ENCODE measurements at places on chromosomes 12 and 14.
A peak's percentile ranks its signal among the peaks of the same experiment; 100 is the strongest.

DNA sequence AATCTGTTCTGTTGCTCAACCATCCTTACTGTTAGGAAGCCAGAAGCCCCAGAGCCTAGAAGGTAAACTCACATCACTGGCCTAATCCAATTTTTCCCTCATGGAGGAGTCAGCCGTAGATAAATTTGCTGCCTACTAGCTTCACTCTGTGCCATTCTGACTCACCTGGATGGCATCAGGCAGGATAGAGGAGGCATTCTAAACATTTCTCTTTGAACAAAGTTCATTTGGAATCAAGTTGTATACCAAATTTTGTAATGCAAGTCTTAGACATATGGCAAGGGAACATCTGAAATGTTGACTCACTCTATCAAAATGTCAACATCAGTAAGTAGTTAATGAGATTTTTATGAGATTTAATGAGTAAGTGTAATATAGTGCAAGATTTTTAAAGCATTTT is 13.6 kb upstream of the TBC1D30 start:
- DNase-seq: no peak

DNA sequence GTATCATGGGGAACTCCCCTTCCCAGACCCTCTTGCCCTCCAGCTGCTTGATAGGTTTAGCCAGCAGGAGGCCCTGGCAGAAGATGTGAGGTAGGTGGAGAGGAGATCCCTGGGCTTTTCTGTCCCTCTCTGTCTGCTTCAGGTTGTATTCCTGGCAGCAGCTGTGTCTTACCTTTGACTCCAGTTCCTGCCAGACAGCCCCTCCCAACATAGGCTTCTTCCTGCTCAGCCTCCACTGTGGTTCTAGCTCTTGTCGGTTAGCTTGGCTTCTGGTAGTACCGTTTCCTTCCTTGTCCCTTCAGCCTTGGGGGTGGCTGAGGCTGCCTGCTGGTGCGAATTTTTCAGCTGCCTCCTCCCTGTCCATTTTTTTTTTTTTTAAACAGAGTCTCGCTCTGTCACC is 215.7 kb upstream of the CRY1 start:
- DNase-seq: no peak

DNA sequence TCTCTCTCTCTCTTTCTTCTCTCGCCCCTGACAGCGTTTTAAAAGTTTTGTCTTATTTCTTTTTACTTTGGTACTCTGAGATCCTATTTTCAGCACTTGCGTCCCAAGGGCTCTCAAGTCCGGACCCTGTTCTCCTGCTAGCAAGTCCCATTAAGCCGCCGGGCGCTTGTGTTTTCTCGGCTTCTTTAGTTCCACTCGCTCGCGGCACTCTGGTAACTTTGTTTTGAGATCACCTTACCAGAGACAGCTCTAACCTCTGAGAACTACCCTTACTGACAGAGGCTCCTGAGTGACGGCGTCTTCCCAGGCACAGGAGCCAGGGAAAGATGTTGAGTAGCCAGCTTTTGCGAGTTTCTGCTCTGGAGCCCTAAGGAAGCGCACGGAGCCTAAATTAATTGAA is 2.7 kb upstream of the MYF5 start:
- no peak for DNase-seq

- DNase-seq: no peak
Measured at GRCh38 chr14:50036637-50037036, 79.7 kb downstream of the VCPKMT start.

- no peak for DNase-seq
Measured at GRCh38 chr12:75938189-75938588, 93.4 kb downstream of the PHLDA1 start.

GRCh38 chr12:100919116-100919515 is 124.5 kb downstream of the ANO4 start:
- peak; percentile 16 for DNase-seq

GRCh38 chr12:3885277-3886094 is 12.3 kb upstream of the PARP11 start:
- DNase-seq: peak; percentile 65

All from kidney glomerular epithelial cell (primary cell).